ENCODE measurements at places on chromosomes 7 and 10. TPM values are rescaled to one million over a fixed set of nuclear protein-coding genes. Genes with fewer than 3 reads are reported as not detected.
A peak's percentile ranks its signal among the peaks of the same experiment; 100 is the strongest.

DNA sequence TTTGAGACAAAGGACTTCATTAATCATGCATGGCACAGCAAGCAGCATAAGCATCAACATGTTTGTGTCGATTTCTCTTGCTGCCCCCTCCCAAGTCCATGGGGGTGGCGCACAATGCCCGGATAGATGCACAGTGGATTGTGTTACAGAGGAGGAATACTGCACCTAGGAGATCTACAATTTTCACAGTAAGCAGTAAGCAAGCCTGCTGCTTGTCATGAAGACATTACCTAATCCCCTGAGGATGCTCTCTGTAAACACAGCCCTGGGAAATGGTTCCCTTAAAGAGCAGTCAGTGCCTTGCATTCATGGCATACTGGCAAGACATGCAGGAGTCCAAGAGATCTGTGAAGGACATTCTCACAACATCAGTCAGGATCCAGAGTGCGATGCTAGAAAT is 137.7 kb downstream of the ETV1 start:
- peaks cover 8% of the 10 kb centered on the region for H3K4me1 ChIP-seq
- H3K36me3 ChIP-seq, result no peaks in the 10 kb centered on the region
- no peak for DNase-seq
- no peaks in the 10 kb centered on the region for H3K27me3 ChIP-seq

Gene CALCR
- total RNA-seq, result not detected

- no peaks in the 10 kb centered on the region for H3K4me1 ChIP-seq
- H3K27ac ChIP-seq, result peak overlapping the region; percentile 2
- no peak overlapping the region for H3K4me3 ChIP-seq
- H3K36me3 ChIP-seq, result no peaks in the 10 kb centered on the region
- no peak for DNase-seq
Measured at GRCh38 chr7:121041516-121042148, 53.1 kb downstream of the CPED1 start.

GRCh38 chr7:47518827-47519226 is 63.1 kb downstream of the TNS3 start:
- no peak for DNase-seq
- no peaks in the 10 kb centered on the region for H3K27me3 ChIP-seq
- peaks cover 35% of the 10 kb centered on the region for H3K4me1 ChIP-seq
- no peaks in the 10 kb centered on the region for H3K36me3 ChIP-seq

GRCh38 chr7:6167004-6167551 is 105.3 kb downstream of the CYTH3 start:
- peaks cover 5% of the 10 kb centered on the region for H3K4me1 ChIP-seq
- no peak overlapping the region for H3K4me3 ChIP-seq
- DNase-seq, result no peak
- no peaks in the 10 kb centered on the region for H3K27me3 ChIP-seq

Gene KCND2
- total RNA-seq, result not detected

DNA sequence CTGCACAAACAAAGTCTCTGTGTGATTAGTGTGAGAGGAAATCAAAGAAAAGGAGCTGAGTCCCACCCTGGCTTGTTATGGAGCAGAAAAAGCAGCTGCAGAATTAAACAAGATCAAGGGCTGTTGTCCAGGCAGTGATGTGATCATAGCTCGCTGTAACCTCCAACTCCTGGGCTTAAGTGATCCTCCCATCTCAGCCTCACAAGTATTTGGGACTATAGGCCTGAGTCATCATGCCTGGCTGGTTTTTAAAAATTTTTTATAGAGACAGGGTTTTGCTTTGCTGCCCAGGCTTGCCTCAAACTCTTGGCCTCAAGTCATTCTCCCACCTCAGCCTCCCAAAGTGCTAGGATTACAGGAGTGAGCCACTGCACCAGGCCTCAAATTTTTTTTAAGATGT is 88.9 kb downstream of the IPMK start:
- peak overlapping the region; percentile 19 for H3K27ac ChIP-seq
- no peak for DNase-seq
- H3K36me3 ChIP-seq, result no peaks in the 10 kb centered on the region
- no peaks in the 10 kb centered on the region for H3K4me1 ChIP-seq

Gene NAT16
- total RNA-seq, result not detected

Gene CDHR1
- total RNA-seq, result 42.1 TPM

Gene CYP2C19
- total RNA-seq, result 7.8 TPM

Data from transverse colon (tissue), 4 donors.